ENCODE measurements at places on chromosomes 6 and 20.

DNA sequence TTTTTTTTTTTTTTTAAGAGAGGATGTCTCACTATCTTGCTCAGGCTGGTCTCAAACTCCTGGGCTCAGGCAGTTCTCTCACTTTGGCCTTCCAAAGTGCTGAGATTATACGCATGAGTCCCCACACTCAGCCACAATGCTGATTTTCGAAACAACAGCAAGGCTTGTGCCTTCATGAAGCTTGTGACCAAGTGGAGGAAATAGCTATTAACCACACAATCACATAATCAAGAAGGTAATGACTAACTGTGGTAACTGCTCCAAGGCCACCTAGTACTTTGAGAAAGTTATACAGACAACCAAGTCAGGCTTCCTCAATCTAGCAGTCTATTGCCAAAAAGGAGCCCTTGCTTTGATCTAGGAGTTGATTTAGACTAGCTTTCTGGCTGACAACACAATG is 46.3 kb downstream of the SOD2 start:
- DNase-seq, result no peak

GRCh38 chr6:39678914-39679313 is 46.3 kb downstream of the KIF6 start:
- DNase-seq, result no peak

DNA sequence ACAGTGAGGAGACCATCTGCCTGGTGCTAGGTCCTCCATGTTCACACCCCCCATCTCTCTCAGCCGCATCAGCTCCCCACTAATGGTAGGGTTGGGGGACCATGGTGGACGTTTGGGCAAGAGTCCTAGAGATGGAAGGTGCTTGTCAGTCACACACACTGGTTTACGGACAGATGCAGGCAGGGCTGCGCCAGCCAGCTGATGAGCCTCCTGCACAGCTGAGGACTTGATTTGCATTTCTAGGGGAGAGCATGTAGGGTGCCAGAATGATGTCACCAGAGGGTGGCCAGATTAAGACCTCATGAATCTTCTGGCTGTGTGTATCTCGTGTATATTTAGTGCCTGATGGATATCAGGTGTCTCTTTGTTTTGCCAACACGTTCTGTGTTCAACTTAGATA is 28.6 kb downstream of the CST8 start:
- DNase-seq, result no peak

GRCh38 chr6:100185615-100186014 is 191.6 kb upstream of the MCHR2 start:
- DNase-seq, result no peak

DNA sequence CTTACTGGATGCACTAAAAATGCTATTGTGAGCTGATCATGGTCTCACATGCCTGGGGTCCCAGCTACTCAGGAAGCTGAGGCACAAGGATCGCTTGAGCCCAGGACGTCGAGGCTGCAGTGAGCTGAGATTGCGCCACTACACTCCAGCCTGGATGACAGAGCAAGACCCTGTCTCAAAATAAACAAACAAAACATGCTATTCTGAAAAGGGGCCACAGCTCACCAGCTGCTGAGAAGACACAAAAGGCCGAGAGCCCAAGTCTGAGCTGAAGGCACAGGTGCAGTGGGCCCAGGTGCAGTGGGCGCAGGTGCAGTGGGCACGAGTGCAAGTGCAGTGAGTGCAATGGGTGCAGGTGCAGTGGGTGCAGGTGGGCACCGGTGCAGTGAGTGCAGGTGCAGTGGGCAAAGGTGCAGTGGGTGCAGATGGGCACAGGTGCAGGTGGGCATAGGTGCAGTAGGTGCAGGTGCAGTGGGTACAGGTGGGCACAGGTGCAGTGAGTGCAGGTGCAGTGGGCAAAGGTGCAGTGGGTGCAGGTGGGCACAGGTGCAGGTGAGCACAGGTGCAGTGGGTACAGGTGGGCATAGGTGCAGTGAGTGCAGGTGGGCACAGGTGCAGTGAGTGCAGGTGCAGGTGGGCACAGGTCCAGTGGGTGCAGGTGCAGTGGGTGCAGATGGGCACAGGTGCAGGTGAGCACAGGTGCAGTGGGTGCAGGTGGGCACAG is 16.0 kb downstream of the ZBTB46 start:
- DNase-seq, result no peak

- DNase-seq, result no peak
These were observed 278.4 kb downstream of the CDH26 start for GRCh38 chr20:60236613-60237012.

DNA sequence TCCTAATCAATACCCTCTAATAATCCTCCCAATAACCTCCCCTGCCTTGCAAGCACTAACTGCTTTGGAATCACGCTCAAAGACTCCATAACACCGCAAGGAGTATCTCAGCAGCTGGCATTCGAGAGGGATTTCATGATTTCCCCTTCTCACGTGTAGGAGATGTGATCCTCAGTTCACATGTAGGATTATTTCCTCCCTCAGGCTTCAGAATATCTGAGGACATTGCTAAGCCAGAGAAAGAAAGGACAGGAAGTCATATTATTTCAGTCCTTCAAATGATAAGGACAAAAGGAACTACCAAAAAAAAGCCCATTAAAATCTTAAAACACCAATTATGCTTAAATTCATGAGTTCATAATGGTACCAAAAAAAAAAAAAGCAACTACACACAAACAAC is 122.9 kb downstream of the NFATC2 start:
- no peak for DNase-seq

DNA sequence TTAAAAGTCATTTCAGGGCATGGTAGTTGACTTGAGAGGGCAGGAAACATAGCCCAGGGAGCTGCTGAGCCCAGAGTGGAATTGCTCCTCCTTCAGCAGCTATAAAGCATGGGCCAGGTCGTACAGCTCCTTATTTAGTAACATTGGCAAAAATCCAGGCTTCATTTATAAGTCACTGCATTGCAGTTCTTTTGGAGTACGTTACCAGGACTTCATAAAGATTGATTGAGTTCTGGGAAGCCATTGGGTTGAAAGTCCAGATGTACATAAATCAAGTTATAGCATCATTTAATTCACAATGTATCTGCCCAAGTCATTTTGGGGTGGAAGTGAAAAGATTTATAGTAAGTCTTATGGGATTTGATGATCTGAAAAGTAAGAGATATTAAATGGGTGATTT is 53.0 kb upstream of the ANKEF1 start:
- DNase-seq, result no peak

GRCh38 chr6:101454106-101454676 is 60.7 kb downstream of the GRIK2 start:
- no peak for DNase-seq

DNA sequence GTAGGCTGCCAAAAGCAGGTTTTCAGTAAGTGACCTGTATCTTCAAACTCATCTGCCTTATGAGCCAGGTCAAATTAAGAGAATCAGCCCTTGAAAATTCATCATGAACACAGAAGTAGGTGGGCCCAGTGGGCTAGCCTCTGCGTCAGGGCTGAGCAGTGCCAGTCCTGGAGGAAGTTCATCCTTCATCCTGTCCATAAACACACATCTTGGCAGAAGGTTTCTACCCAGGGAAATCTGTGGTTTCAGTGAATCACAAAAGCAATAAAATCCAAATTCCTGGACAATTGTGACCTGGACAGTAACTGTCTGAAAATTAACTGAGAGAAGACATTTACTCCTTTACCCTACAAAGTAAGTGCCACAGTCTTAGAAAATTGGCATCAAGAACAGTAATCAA is 72.4 kb downstream of the ATG5 start:
- no peak for DNase-seq

DNA sequence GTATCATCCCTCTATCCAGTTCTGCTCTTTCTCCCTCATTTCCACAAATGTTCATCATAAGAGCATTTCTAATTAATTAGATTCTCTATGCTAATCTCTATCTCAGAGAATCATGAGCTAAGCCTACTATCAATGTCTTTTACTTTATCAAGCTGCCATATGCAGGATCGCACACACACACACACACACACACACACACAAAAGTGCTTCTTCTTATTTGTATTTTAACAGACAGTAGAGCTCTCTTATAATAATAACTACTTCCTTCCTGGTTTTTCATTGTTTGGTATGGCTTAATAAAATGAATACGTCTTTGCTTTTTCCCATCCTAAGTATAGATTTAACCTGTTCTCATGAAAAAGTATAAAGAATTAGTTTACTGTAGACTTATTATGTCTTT is 170.2 kb downstream of the HAO1 start:
- no peak for DNase-seq

GRCh38 chr6:67683960-67684359 is 951.1 kb upstream of the ADGRB3 start:
- DNase-seq, result no peak

GRCh38 chr6:139081471-139081870 is 52.9 kb downstream of the ABRACL start:
- DNase-seq, result no peak

GRCh38 chr20:475463-476357 is 13.4 kb upstream of the TBC1D20 start:
- no peak for DNase-seq

DNA sequence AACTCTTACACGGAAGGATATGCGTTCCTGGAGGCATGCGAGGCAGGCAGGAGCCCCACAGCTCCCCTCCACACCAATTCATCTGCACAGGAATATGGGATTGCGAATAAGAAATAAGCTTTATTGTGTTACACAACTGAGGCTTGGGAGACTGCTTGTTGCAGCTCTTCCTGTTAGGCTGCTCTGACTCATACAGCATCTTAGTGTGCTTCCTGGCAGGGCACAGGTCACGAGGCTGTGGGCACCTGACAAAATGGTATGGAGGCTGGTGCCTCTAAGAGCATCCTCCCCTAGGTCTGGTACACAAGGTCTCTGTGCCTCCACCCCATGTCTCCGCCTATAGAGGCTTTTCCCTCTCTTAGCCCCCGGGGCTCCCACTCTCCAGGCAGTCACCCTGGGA is 6.8 kb downstream of the SLC22A3 start:
- DNase-seq, result no peak

GRCh38 chr6:36025260-36025931 is 955 bp upstream of the SLC26A8 start:
- DNase-seq, result no peak

DNA sequence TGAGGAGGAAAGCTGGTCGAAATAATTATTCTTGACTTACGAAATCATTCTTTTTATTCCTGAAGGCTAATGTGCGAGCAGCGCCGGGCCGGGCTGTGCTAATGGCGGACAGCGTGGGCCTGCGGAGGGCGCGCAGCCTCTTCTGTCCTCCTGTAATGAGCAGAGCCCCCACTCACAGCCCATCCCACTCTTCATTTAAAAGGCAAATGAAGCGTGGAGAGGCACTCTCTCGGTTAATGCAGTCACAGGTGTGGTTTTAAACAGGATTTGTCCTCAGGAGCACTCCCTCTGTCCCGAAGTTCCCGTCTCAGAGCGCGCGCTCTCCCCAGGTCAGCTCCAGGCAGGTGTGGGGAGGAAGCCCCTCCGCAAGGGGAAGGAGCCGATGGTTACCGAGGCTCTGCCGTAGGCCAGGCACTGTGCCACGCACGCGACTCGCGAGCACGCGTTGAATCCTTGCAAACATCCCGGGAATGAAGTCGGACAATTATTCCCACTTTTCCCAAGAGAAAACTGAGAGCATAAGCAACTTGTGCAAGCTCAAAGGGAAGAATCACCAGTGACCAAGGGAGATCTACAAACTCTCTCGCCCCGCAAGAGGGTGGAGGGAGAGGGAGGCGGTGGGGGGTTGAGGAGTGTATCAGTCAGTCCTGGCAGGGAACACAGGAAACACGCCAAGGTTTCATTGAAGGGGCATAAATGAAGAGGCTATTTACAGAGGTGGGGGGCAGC is 35.5 kb upstream of the ZFAND3 start:
- no peak for DNase-seq

GRCh38 chr20:34037121-34037520 is 43.4 kb downstream of the RALY start:
- peak; percentile 7 for DNase-seq

DNA sequence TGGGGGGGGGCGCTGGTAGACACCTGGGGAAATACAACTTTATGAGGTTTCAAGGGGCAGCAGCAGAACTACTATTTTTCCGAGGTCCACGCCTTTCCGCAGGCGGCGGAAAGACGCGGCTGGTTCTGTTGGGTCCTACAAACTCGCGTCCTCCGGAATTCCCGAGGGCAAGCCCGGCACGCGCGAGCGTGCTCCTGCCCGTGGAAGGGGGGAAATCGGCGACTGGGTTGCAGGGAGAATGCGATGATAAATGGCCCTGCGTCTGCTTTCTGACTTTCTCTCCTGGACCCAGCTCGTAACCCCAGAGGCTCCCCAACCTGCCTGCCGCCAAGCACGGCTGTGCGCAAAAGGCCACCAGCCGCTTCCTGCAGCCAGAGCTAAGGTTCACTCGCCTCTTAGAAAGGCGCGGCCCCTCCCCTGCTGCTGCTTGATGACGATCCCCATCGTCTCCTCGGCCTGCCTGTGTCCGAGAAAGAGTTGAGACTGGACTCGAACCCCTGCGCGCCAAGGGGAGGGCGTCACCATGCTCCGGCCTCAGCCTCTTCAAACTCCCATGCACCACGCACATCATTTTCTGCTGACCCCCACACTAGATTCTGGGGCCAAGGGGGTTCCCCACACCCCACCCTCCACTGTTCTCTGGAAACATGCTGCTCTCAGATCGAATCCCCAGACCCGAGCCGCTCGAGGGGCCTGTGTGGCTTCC is 6.7 kb downstream of the FOXA2 start:
- DNase-seq, result no peak

- DNase-seq, result no peak
These were observed 25.1 kb downstream of the PSMG4 start for GRCh38 chr6:3283641-3284435.

DNA sequence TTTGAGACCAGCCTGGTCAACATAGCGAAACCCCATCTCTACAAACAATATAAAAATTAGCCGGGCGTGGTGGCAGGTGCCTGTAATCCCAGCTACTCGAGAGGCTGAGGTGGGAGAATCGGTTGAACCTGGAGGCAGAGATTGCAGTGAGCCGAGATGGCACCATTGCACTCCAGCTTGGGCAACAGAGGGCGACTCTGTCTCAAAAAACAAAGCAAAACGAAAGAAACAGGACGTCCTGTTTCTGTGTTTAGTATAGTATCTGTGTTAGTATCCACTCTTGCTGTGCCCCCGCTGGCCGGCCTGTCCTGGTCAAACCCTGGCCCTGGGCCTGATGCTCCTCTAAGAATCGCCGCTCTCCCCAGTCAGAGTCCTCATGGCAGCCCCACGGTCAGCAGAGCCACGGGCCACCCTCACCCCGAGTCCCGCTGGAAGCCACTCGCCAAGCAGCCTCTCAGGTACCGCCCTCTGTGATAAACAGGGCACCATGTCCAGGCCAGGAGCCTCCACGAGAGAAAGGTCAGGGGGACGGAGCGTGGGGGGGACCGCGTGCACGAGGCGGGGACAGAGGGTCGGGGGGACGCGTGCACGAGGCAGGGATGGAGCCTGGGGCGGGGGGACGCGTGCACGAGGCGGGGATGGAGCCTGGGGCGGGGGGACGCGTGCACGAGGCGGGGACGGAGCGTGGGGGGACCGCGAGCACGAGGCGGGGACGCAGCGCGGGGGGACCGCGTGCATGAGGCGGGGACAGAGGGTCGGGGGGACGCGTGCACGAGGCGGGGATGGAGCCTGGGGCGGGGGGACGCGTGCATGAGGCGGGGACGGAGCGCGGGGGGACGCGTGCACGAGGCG is 384.5 kb downstream of the SMOC2 start:
- no peak for DNase-seq

Data from stimulated activated CD8-positive, alpha-beta memory T cell treated with anti-CD3 and anti-CD28 coated beads, Interleukin-7, amount 100 ng/mL, for 1 hour (primary cell).